ENCODE measurements at places on chromosomes 7 and 10.

- peaks cover 14% of the 10 kb centered on the region for H3K4me1 ChIP-seq
- no peaks in the 10 kb centered on the region for H3K27me3 ChIP-seq
Observed at GRCh38 chr7:51251290-51251689, 65.3 kb downstream of the COBL start.

DNA sequence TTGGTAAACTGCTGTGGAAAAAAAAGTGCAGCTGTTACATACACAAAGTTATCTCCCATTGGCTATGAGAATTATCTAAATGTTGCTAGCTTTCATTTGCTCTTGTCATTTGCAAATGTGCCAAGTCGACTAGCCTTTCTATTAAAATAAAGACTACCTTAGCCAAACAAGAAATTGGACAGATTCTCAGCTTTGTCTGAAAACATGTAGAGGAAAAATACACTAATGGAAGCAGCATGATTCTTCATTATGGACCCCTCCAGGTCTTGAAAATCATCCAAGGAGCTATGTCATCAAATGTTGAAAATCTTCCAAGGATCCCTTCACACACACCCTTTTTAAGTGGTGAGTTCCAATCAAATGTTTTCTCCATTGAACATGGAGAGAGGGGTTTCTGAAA is 237.7 kb downstream of the ETV1 start:
- no peak overlapping the region for H3K27ac ChIP-seq
- peaks cover 33% of the 10 kb centered on the region for H3K4me1 ChIP-seq
- H3K36me3 ChIP-seq: no peaks in the 10 kb centered on the region
- no peak overlapping the region for H3K4me3 ChIP-seq
- DNase-seq: no peak

DNA sequence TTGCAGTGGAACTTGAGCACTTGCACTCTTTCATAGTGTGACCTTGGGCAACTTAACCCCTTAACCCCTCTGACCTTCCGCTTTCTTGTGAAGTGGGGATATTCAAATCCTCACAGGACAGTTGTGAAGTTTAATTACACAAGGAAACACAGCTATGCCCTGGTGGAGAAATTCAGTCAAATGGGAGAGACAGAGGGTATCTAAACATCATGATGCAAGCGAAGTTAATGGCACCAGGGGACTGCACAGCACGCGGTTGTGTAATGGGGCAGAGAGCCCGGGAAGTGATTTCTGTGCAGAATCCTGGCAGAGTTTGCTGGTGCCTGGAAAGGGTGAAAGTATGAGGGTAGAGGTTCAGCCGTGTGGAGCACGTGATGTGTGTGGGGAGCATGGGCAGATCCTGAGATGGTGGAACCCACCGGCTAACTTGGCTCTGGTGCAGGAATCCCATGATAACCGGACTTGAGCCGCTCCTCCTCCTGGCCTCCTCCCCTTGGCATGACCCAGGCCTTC is 51.7 kb downstream of the SNX10 start:
- no peaks in the 10 kb centered on the region for H3K27me3 ChIP-seq
- no peaks in the 10 kb centered on the region for H3K4me1 ChIP-seq
- no peak overlapping the region for H3K4me3 ChIP-seq
- no peak for DNase-seq

- H3K4me3 ChIP-seq: peak overlapping the region; percentile 15
- no peaks in the 10 kb centered on the region for H3K27me3 ChIP-seq
- peak; percentile 80 for DNase-seq
- peak overlapping the region; percentile 61 for H3K27ac ChIP-seq
Observed at GRCh38 chr7:21771906-21772610, 173.6 kb downstream of the CDCA7L start.
